WTC11 (cell line): ENCODE measurements at places on chromosomes 7 and 10.

GRCh38 chr7:85630904-85631600 is 444.2 kb upstream of the SEMA3D start:
- H3K4me3 ChIP-seq: no peak overlapping the region
- H3K27ac ChIP-seq: no peak overlapping the region
- no peak for DNase-seq
- H3K27me3 ChIP-seq: peaks cover 35% of the 10 kb centered on the region
- peaks cover 18% of the 10 kb centered on the region for H3K4me1 ChIP-seq

DNA sequence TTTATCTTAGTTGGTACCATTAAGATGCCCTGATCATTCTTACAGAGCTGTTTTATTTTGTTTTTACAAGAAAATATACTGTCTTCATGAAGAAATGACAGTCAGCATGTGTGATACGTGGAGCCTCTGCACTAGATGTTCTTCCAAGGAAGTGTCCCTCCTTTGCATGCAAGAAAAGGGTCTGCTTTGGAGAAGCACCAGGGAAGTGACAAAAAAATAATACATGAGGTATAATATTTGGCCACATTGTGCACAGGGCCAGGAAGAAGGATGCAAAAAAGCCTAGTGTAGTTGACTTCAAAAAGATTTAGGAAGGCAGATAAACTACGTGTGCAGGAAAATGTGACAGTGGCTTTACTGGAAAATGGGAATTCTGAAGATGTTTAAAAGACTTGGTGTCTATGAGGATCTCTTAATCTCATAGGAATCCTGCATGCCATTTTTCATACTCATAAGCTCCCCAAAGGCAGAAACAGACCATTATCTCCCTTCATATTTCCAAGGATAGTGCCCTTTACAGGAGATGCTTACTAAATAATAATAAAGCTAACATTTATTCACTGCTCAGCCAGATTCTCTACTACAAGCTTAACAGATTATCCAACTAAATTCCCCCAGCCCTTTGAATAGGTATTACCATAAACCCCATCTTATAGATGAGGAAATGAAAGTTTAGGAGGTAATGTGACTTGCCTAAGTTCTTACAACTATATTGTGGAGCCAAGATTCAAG is 284.2 kb downstream of the HPSE2 start:
- no peaks in the 10 kb centered on the region for H3K4me1 ChIP-seq
- no peak overlapping the region for H3K4me3 ChIP-seq
- H3K27me3 ChIP-seq: no peaks in the 10 kb centered on the region
- no peaks in the 10 kb centered on the region for H3K36me3 ChIP-seq

GRCh38 chr7:149125189-149125862 is 798 bp downstream of the ZNF425 start:
- DNase-seq: no peak
- no peaks in the 10 kb centered on the region for H3K27me3 ChIP-seq
- peaks cover 20% of the 10 kb centered on the region for H3K36me3 ChIP-seq
- H3K27ac ChIP-seq: peak overlapping the region; percentile 96
- peaks cover 23% of the 10 kb centered on the region for H3K4me1 ChIP-seq
- H3K4me3 ChIP-seq: peak overlapping the region; percentile 100

GRCh38 chr7:74542558-74543117 is 88.9 kb downstream of the GTF2IRD1 start:
- no peaks in the 10 kb centered on the region for H3K4me1 ChIP-seq
- no peak for DNase-seq
- H3K27ac ChIP-seq: no peak overlapping the region
- peaks cover 27% of the 10 kb centered on the region for H3K36me3 ChIP-seq

DNA sequence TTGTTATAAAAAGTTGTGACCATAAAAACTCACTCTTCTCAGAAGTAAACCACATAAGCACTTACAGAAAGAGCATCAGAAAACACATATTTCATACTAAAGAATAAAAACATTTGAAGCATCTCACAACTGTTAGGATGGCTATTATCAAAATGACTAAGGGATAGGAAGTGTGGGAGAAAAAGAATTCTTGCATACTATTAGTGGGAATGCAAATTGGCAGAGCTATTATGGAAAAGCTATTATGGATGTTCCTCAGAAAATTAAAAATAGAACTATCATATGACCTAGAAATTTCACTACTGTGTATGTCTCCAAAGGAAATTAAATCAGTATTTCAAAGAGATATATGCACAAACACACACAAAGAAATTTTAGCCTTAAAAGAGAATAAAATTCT is 25.2 kb upstream of the POT1 start:
- H3K4me1 ChIP-seq: no peaks in the 10 kb centered on the region
- DNase-seq: no peak
- H3K4me3 ChIP-seq: no peak overlapping the region

DNA sequence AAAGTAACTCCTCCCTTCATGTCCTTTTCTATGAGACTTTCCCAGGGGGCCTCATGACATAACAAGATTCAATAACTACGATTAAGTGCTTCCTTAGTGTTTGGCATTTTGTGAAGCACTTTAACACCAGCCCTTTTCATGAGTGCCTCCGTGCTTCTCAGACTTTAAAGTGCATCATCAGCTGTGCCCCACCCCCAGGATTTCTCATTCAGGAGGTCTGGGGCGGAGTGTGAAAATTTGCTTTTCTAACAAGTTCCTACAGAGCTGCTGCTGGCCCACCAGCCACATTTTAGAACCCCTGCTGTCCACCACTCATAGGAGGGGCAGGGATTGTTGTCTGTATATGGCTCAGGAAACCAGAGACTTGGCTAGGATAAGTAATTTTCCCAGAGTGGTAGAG is 445.3 kb downstream of the LRMDA start:
- peaks cover 3% of the 10 kb centered on the region; the same call in 1 of the 2 replicates for H3K27me3 ChIP-seq
- H3K4me3 ChIP-seq: no peak overlapping the region
- peaks cover 15% of the 10 kb centered on the region for H3K4me1 ChIP-seq
- DNase-seq: no peak
- H3K36me3 ChIP-seq: no peaks in the 10 kb centered on the region
- H3K27ac ChIP-seq: no peak overlapping the region

DNA sequence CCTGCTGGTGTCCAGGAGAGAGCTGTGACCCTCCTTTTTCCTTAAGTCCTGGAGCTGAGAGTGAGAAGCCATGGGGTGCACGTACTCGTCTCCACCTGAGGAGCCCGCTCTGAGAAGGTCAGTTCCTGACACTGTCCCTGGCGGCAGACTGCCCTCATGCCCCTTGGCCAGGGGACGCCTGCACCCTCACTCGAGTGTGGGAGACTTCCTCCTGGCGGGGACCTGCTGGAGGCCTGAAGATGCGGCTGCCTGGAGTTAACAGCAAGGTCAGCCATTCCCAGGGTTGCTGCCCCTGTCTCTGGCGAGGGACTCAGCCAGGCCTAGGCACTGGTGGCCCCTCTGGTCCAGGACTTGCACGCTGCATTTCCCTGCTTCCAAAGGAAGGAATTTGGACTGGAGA is 26.4 kb downstream of the TMEM120A start:
- H3K27ac ChIP-seq: no peak overlapping the region
- DNase-seq: no peak
- no peaks in the 10 kb centered on the region; the same call in 1 of the 2 replicates for H3K27me3 ChIP-seq
- peaks cover 19% of the 10 kb centered on the region for H3K36me3 ChIP-seq
- no peak overlapping the region for H3K4me3 ChIP-seq

GRCh38 chr7:37452346-37452745 is 3.7 kb upstream of the ELMO1 start:
- H3K4me1 ChIP-seq: peaks cover 30% of the 10 kb centered on the region
- no peaks in the 10 kb centered on the region; the same call in 1 of the 2 replicates for H3K36me3 ChIP-seq
- H3K27me3 ChIP-seq: peaks cover 3% of the 10 kb centered on the region
- no peak overlapping the region for H3K27ac ChIP-seq
- H3K4me3 ChIP-seq: no peak overlapping the region

DNA sequence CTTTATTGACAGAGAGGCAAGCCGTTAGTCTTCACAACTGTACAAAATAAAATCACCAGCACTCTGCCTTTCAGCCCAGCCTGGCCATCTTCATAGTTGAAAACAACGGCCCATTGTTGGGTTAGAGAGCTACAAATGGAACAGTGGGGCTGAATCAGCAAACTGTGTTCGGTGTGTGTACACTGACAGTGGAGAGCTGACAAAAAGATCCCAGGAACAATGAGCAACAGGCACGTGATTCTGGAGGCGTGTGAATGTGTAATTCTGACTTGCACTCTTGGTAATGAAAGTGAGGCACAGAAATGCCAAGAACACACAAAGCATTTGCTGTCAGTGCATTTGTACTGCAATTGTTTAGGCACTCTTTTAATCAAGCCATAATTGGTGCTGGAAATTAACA is 303.7 kb downstream of the WDR11 start:
- peaks cover 6% of the 10 kb centered on the region; the same call in 1 of the 2 replicates for H3K36me3 ChIP-seq
- DNase-seq: no peak
- H3K4me3 ChIP-seq: no peak overlapping the region
- no peaks in the 10 kb centered on the region; the same call in 1 of the 2 replicates for H3K27me3 ChIP-seq

- peaks cover 5% of the 10 kb centered on the region; the same call in 1 of the 2 replicates for H3K4me1 ChIP-seq
- H3K27ac ChIP-seq: no peak overlapping the region
- H3K36me3 ChIP-seq: no peaks in the 10 kb centered on the region
- no peak for DNase-seq
- H3K4me3 ChIP-seq: no peak overlapping the region
- no peaks in the 10 kb centered on the region for H3K27me3 ChIP-seq
Measured at GRCh38 chr10:96992721-96993120, 160.6 kb downstream of the LCOR start.

GRCh38 chr10:3775696-3776551 is 9.1 kb downstream of the KLF6 start:
- peak; percentile 63 for DNase-seq
- H3K4me3 ChIP-seq: 0 out of 2 replicates have a peak overlapping the region, but pooled peaks have one; percentile 7
- peaks cover 44% of the 10 kb centered on the region for H3K36me3 ChIP-seq
- H3K27me3 ChIP-seq: no peaks in the 10 kb centered on the region
- peak overlapping the region; percentile 95 for H3K27ac ChIP-seq

GRCh38 chr10:1963341-1963740 is 226.0 kb upstream of the ADARB2 start:
- H3K27ac ChIP-seq: no peak overlapping the region
- H3K4me3 ChIP-seq: no peak overlapping the region
- no peak for DNase-seq
- H3K4me1 ChIP-seq: peaks cover 7% of the 10 kb centered on the region

GRCh38 chr7:84921154-84921553 is 265.7 kb downstream of the SEMA3D start:
- H3K4me3 ChIP-seq: no peak overlapping the region
- no peak for DNase-seq
- H3K4me1 ChIP-seq: peaks cover 5% of the 10 kb centered on the region
- H3K36me3 ChIP-seq: peaks cover 25% of the 10 kb centered on the region
- H3K27ac ChIP-seq: no peak overlapping the region

DNA sequence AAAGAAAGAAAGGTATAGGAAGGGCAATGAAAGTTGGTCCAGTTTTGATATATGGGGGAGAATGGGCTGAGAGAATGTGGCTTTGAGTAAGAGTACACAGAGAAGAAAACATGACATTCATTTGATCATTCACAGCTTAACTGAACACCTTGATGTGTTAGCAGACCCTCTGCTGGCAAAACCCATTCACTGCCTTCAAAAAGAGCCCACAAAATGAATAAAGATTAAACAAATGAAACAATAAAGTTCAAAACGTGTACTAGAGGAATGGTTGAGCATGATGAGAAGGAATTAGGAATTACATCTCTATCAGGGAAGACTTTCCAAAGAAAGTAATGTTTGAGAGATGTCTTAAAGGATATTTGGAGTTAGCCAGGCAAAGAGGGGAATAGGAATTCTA is 2.1 kb downstream of the WEE2 start:
- H3K36me3 ChIP-seq: no peaks in the 10 kb centered on the region
- peaks cover 37% of the 10 kb centered on the region for H3K4me1 ChIP-seq
- H3K4me3 ChIP-seq: no peak overlapping the region
- no peak overlapping the region for H3K27ac ChIP-seq
- no peak for DNase-seq
- no peaks in the 10 kb centered on the region; the same call in 1 of the 2 replicates for H3K27me3 ChIP-seq

GRCh38 chr7:74474271-74474865 is 20.7 kb downstream of the GTF2IRD1 start:
- peaks cover 19% of the 10 kb centered on the region for H3K4me1 ChIP-seq
- DNase-seq: no peak
- no peak overlapping the region for H3K4me3 ChIP-seq
- H3K27ac ChIP-seq: no peak overlapping the region

DNA sequence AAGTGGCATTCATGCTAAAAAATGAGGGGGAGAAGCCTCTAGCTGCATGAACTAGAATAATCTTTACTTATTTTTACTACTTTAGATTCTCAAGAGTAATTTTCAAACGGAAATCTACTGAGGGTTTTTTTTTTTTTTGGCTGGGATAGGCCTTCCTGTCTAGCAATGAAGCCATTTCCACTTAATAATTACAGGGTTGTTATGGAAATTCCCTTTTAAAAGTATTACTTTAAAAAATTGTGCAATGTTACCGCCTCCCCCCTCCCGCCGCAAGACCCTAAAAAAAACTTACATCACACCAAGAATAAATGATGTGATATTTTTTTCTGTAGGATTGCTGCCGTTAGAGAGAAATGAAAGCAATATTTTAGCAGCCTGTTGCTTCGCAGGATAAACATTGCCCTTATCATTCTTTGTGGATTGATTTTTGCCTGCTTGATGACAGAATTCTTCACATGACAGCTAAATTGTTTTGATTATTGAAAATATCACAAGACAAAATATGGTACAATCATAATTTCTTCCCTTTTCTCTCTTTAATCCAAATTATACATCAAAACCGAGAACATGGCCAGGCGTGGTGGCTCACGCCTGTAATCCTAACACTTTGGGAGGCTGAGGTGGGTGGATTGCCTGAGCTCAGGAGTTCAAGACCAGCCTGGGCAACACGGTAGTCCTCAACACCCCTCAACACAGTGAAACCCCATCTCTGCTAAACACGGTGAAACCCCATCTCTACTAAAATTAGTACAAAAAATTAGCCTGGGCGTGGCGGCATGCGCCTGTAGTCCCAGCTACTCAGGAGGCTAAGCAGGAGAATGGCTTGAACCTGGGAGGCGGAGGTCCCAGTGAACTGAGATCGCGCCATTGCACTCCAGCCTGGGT is 32.8 kb downstream of the ARL4A start:
- peaks cover 56% of the 10 kb centered on the region for H3K4me1 ChIP-seq
- no peaks in the 10 kb centered on the region; the same call in 1 of the 2 replicates for H3K27me3 ChIP-seq
- peaks cover 3% of the 10 kb centered on the region; the same call in 1 of the 2 replicates for H3K36me3 ChIP-seq
- no peak overlapping the region for H3K4me3 ChIP-seq
- no peak overlapping the region for H3K27ac ChIP-seq
- no peak for DNase-seq

DNA sequence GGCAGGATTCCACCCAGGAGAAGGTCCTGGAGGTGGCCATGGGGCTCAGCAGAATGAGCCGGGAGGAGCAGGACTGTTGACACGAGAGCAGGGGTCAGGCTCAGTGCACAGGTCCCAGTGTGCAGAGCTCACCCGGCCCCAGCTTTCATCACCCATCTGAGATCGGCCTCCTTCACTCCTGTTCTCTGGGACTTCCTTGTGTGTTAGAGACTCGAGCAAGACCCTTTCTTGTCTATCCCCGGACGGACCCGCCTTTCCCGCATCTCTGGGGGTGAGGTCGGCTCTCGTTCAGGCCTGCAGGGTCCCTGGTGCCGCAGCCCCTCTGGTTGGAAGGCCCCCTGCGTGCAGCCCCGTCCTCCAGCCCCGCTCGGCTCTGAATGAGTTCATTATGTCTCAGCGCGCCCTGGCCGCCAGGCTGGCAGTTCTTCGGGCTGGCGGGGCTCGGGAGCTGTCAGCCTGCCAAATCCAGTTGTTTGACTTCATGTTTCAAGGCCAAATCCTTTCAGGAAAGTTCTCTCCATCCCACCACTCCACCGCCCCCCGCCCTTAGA is 127.9 kb downstream of the LHPP start:
- no peak overlapping the region for H3K4me3 ChIP-seq
- DNase-seq: no peak
